RWPE2 (cell line): ENCODE measurements at places on chromosomes 16 and 17.
A peak's percentile ranks its signal among the peaks of the same experiment; 100 is the strongest.

GRCh38 chr16:27819881-27820610 is 243.5 kb downstream of the GSG1L start:
- DNase-seq: no peak

GRCh38 chr17:48909783-48910182 is 1.6 kb downstream of the UBE2Z start:
- no peak for DNase-seq

DNA sequence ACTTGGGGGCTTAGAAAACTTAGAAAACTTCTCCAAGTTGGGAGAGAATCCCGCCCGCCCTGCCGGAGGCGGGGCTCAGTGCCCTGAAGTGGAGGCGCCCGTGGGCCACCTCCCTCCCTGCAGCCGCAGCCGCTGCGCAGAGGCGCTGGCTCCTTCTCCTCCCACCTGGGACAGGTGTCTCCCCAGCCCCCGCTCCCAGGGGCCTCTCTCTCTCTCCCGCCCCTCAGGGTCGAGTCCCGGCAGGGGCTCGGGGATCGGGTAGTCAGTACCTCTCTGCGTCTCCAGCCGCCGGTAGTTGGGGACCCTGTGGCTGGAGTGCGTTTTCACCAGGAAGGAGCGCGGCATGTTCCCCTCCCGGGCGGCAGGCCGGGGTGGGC is 257 bp downstream of the SNAI3 start:
- no peak for DNase-seq

GRCh38 chr16:50265260-50265659 is 1.1 kb upstream of the ADCY7 start:
- peak; percentile 33 for DNase-seq

GRCh38 chr16:70809392-70810060 is 8.6 kb upstream of the VAC14 start:
- no peak for DNase-seq

DNA sequence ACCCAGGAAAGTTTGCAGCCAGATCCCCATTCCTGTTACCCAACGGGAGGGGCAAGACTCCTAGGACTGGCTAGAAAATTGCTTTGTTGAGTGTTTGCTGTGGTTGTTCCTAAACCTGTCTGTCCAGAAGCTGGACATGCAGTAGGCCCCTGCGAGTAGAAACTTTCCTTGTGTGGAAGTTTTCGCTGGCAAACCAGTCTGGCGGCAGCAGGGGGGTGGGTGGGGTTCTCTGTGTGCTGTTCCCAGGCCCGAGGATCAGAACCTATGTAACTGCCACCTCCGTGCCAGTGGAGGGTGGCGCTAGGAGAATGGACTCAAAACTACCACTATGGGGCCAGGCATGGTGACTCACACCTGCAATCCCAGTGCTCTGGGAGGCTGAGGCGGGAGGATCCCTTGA is 9.2 kb downstream of the SGSM2 start:
- DNase-seq: no peak

DNA sequence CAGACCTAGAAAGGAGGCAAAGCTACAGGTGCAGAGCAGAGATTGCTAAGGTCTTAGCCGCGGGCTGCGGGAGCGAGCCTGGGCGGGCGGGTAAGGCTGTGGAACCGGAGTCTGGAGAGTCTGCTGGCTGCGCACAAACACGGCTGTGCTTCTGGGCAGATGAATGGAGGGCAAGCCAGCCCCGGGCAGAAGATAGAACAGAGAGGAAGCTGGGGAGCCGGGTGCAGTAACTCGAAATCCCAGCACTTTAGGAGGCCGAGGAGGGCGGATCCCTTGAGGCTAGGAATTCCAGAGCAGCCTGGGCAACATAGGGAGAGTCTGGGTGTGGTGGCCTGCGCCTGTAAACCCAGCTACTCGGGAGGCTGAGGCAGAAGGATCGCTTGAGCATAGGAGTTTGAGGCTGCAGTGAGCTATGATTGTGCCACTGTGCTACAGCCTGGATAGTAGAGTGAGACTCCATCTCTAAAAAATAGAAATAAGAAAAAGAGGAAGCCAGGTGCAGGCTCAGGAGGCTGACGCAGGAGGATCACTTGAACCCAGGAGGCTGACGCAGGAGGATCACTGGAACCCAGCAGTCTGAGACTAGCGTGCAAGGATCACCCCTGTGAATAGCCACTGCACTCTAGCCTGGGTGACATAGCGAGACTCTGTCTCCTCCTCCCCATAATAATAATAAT is 56.3 kb downstream of the PITPNC1 start:
- no peak for DNase-seq

DNA sequence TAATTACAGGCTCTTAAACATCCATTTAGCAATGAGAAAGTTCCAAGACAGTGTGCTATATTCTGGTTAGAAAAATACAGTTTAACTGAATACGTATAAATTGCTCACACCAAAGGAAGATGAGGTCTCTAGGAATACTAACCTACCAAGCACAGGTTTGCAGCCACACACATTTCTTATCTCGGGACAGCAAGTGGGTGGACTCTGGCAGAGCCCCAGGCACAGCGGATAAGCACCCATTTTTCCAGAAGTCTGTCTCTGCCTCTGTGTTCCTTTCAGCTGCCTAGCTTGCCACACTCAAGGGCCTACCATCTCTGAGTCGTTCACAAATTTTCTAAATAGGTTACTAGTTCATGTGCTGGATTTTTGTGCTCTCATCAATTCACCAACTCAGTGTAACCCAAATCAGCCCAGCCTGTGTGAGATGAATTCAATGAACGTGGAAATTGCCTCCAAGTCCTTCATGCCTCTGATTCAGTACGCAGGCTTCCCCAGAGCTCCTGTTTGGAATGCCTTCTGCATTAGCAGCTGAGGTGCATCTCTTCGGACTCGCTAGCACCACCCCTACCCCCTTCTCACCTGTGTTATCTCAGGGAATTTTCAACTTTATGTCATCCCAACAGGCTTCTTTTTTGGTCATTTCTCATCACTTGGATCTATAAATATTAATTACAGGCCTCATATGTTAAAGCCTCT is 581.0 kb upstream of the CDH11 start:
- DNase-seq: no peak

- DNase-seq: no peak
Measured at GRCh38 chr16:50889276-50889675, 147.4 kb downstream of the CYLD start.

- no peak for DNase-seq
Measured at GRCh38 chr17:78915872-78916632, 9.1 kb downstream of the TIMP2 start.

GRCh38 chr16:4477966-4478365 is 1.8 kb downstream of the HMOX2 start:
- no peak for DNase-seq

DNA sequence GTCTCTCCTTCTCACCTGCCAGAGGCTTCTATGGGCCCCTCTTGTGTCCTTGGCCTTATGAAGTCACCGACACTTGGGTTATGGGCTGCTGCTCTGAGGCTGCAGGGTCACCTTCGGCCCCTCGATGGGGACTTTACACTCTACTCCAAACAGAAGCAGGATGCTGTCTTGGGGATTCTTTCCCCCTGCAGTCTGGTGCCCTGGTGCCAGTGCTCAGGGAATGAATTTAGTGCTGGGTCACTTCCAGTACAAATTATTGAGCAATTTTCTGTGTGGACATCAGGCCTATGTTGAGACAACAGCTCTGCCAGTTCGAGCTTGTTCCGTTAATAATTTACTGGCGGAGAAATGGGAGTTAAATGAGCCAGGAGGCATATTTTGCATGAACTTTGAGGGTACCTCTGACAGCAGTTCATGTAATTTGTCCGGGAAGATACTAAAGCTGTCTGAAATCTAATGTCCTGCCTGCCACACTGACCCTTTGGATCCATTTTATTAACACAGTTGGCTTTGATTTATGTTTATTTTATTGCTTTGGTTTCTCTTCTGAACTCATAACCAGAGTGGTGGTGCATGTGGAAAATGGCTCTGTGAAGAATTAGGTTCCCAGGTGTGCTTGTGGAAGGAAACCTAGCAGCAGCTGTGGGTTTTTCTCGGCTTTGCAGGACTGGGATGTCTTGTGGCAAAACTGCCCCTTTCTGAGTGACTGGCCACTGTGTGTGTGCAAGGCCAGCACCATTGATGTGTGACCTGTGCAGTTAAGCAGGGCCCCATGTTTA is 34.1 kb upstream of the DHX8 start:
- no peak for DNase-seq

DNA sequence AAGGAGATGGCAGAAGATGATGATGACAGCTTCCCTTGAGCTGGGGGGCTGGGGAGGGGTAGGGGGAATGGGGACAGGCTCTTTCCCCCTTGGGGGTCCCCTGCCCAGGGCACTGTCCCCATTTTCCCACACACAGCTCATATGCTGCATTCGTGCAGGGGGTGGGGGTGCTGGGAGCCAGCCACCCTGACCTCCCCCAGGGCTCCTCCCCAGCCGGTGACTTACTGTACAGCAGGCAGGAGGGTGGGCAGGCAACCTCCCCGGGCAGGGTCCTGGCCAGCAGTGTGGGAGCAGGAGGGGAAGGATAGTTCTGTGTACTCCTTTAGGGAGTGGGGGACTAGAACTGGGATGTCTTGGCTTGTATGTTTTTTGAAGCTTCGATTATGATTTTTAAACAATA is 16.9 kb downstream of the PSMD3 start:
- DNase-seq: no peak

GRCh38 chr16:67014634-67015312 is 14.2 kb upstream of the CBFB start:
- DNase-seq: peak; percentile 23

- no peak for DNase-seq
Measured at GRCh38 chr17:49931416-49932137, 37.4 kb upstream of the DLX4 start.

- DNase-seq: no peak
Measured at GRCh38 chr17:11836508-11836907, 160.8 kb downstream of the ZNF18 start.

GRCh38 chr16:21985524-21985923 is 15.4 kb downstream of the PDZD9 start:
- DNase-seq: no peak

DNA sequence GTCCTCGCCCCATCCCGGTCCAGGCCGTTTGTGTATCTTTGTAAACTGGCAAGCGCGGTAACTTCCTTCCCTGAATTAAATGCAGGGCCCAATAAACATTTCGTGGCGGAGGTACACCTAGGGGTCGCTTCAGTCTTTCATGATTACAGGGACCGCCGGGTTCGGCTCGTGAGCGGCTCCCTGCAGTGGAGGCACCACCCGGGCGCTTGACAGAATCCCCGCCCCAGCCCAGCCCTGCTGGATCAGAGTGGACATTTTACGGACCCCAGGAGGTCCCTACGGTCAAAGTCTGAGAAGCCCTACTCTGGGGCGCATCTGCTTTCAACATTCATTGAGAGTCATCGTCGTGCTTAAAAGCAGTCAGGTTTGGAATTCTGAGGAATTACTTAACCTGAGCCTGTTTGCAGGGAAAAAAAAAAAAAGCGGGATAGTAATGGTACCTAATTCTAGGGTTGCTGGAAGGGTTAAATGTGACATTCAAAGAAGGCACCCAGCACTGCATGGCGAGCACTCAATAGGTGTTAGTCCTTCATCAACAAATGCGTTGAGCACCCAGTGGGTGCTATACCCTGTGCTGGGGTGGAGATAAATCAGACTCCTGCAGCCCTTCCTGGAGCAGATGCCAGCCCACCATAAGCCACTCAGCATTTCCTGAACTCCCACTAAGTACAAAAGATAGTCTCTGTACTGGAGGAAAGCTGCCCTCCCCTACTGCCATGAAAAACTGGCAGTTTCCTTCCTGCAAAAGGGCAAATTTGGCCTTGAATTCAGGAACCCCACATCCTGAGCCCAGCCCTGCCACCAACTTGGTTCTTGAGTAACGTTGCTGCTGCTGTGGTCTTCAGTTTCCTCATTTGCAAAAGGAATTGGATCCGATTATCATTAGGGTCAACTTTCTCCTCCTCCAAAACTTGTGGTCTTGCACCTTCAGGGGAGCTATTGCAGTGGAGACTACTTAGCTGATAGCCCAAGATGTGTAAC is 658 bp upstream of the DUSP3 start:
- no peak for DNase-seq

DNA sequence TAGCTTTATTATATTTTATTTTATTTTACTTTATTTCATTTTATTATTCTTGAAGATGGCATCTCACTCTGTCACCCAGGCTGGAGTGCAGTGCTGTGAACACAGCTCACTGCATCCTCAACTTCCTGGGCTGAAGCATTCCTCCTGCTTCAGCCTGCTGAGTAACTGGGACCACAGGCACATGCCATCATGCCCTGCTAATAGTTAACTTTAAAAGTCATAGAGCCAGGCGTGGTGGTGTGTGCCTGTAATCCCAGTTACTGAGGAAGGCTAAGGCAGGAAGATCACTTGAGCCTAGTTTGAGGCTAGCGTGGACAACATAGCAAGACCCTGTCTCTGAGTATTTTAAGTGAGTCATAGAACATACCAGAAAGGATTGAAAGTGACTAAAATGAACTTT is 38.7 kb downstream of the ESRP2 start:
- DNase-seq: no peak

DNA sequence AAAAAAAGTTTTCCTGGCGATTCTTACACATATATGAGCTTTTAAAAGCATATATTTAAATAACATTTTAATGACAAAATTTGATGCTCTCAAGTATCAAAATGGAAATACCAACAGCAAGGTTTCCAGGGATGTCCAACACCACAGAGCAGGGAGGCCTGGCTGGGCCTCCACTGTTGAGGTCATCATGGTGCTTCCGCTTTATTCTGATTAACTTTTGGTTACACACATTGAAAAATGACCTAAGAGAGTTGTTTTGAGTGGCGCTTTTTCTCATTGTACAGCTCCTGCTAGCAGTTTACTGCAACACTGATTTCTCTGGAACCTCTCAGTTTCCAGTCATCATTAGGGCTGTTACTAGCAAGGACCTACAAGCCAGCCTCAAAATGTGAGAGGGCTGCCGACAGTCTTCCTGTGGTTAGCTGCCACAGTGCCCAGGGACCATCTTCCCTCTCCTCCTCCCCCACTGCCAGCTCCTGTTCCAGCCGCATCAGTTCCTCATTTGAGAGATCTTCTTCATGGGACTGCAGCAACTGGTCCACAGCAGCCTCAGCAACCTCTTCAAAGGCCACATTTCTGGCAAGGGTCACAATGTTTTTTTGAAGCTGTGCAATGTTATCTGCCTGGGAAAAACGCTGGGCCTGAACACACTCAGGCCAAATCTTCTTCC is 21.3 kb downstream of the DEF8 start:
- DNase-seq: no peak

DNA sequence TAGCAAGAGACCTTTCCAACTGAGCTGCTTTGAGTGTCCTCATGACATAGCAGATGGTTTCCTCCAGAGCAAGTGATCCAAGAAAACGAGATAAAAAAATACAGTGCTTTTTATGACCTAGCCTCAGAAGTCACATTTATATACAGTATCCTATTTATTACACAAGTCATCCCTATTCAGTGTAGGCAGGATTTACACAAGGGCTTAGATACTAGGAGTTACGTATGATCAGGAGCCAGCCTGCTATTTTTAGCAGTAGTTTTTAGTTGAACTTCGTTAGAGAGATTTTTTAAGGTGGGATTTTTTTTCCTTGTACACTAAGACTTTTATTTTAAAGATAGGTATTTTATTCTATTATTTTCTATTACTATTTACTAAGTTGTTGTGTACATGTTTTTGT is 58.4 kb downstream of the PHKB start:
- no peak for DNase-seq
